ENCODE measurements at places on chromosomes 3 and 15. TPM values are rescaled to one million over a fixed set of nuclear protein-coding genes. Genes with fewer than 3 reads are reported as not detected.

NEK11 gene
- total RNA-seq: 3.2 TPM

NSMCE3 gene
- total RNA-seq: 8.4 TPM

GPR62 gene
- not detected for total RNA-seq

C3orf20 gene
- total RNA-seq: 0.20 TPM

DAZL gene
- 0.51 TPM for total RNA-seq

SLCO2A1 gene
- 20.2 TPM for total RNA-seq

TMC3 gene
- not detected for total RNA-seq

CASR gene
- 1.5 TPM for total RNA-seq

DGKG gene
- 5.4 TPM for total RNA-seq

PFKFB4 gene
- total RNA-seq: 16.5 TPM

ZIC1 gene
- total RNA-seq: not detected

STAB1 gene
- total RNA-seq: 1,070 TPM

RPL39L gene
- total RNA-seq: 2.5 TPM

ARHGAP31 gene
- 29.1 TPM for total RNA-seq

VGLL3 gene
- 1.8 TPM for total RNA-seq

FEZF2 gene
- total RNA-seq: not detected

DZIP1L gene
- 38.6 TPM for total RNA-seq

CCK gene
- total RNA-seq: not detected

ESYT3 gene
- not detected for total RNA-seq

PEX5L gene
- not detected for total RNA-seq

ARGFX gene
- total RNA-seq: not detected
